ENCODE measurements at places on chromosomes 7 and 10.

DNA sequence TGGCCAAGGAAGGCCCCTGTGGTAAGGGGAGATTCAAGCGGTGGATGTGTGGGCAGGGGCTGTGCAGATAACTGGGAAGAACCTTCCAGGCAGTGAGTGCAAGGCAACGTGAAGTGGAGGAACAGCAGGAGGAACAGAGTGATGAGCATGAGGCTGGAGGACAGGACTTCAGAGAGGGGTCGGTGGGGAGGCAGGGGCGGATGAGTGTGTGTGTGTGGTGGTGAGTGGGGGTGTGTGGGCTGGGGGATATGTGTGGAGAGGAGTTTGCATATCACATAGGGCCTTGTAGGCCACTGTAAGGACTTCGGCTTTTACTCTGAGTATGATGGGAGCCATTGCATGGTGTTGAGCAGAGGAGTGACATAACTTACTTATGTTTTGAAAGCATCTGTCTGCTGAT is 73.8 kb downstream of the SYPL1 start:
- DNase-seq = no peak

DNA sequence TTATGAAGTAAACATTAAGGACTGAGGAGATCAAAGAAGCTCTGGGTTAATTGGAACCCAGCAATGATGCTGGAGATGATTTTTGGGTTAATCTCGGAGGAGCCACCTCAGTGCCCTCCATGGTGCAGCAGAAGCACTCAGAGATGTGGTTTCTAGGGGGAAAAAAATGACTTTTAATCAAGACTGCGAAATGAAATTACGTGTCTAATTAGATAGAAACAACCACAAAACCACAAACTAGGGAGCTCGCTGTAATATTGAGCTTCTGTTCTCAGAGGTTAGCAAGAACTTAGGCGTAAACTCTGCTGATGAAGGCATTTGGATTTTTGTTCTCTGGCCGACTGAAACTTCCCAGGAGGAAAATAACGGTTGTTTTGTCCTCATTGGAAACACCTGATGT is 319.0 kb downstream of the GRID1 start:
- DNase-seq = no peak

DNA sequence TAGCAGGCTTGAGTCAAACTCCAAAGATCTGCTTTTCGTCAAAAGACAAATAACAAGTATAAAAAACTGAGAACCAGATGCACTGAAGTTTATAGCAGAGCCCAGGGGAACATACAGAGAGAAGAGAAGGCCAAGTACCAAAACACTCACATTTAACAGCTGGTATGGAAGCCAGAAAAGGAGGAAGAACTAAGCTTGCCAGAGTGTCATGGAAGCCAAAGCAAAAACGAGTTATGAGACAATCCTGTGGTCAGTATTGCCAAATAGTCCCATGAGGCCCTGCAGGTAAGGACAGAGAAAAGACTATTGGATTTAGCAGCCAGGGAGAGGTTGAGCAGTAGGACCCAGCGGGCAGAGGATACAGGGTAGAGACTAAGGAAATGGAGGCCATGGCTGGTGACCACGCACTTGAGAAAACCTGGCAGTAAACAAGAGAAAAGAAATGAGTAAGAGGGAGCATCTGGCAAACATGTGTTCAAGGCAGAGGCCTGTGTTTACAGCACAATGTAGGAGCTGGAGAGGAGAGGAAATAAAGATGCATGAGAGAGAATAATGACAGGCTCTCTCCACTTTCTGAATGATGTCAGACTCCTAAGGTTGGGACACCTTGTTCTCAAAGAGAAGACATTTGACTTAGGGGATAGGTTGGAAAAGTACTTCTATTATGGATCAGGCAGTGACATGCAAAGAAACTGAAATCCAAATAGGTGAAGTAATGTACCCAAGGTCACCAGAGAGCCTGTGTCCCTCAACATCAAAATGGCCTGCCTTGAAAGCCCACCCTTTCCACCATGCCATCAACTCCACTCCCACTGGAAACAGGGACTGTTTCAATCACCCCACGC is 9.1 kb downstream of the CREB3L2 start:
- no peak for DNase-seq

GRCh38 chr7:36958111-36958733 is 233.9 kb upstream of the AOAH start:
- peak; percentile 51 for DNase-seq

DNA sequence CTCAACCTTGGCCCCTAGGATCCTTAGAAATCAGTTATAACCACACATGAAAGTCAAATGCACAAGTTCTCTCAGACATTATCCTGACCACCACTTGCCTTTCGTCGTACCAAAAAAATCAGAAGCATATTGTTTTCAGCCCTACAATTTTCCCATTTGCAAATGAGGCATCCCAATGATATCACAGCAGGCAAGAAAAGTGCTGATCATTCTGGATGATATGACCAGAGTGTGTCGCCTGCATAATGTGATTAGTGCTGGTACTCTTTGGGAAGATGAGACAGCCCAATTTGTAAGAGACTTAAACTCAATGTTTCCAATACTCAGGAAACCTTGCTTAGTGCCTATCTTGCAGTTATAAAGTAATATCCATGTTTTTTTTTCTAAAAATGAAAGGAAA is 168.0 kb downstream of the SORCS1 start:
- no peak for DNase-seq

- DNase-seq = no peak
Observed at GRCh38 chr7:27119412-27119911, 11.1 kb downstream of the HOXA4 start.

DNA sequence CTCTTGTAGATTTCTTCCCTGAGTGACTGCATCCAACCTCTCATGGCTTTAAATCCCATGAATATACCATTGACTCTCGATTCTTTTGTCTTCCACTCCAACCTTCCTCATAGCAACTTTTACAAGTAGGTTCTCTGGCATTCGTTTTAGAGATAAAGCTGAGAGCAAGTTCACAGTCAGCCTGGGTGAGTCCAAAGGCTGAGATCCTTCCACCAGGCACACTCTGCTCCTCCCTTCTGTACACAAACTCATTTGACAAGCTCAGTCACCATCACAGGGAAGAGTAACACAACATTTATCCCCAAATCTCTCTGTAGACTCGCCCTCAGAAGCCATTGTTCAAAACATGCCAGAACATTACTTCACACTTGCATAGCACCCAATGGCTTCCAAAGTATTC is 10.9 kb downstream of the CTTNBP2 start:
- DNase-seq = no peak

GRCh38 chr7:78018641-78019446 is 220.3 kb downstream of the PHTF2 start:
- DNase-seq = no peak

DNA sequence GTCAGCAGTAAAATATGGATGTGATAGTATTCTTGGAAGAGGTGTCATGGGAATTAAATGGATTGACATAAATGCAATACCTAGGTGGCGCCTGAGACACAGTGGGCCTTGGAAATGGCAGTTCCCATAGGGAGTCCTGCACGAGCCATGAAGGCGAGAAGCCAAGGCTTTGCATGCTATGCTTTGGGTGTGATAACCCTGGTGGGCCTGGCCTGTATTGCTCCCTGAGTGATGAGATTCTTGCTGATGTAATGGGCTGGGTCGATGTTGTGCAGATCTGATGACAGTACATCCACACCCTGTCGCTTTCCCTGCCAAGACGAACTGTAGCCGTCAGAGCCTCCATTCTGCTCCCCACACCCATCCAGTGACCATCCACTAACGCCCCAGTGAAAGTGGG is 46.4 kb downstream of the CREB5 start:
- no peak for DNase-seq

DNA sequence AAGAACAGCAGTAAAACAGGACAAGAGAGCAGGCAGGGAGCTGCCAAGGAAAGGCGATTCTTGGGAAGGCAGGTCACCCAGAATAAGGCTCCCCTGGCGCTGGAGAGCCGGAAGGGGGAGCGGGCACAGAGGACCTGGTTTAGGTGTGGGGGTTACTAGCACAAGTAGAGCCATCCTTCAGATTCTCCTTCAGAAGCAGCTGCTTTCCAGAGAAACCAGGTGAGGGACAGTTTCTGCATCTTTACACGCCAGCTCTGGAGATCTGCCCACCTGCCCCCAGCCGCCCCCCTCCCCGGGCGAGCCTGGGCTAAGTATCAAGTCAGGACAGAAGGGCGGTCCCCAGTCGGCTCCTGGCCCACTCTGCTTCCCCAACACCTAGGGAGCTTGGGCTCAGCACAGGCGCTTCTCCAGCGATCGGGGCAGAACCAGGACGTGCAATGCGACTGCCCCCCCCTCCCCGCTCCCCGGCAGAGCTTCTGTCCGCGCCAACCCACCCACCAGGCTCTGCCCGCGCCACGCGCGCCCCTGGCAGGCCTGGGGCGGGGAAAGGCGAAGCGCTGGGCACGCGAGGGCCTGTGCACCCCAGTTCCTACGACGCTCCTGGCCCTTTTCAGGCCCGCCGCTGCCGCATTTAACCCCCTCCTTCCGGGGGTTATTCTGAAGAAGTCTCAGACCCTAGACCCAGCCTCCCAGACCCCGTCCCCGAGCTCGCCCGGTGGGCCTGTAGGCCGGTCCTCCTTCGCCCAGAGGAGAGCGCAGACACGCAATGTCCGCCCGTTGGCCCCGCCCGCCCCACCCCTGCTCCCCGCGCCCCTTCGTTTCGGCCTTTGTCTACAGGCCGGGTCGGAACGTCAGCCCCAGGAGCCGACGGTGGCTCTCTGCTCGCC is 4.4 kb upstream of the EN2 start:
- DNase-seq = no peak

- no peak for DNase-seq
Observed at GRCh38 chr7:28768577-28769147, 189.5 kb downstream of the TRIL start.

DNA sequence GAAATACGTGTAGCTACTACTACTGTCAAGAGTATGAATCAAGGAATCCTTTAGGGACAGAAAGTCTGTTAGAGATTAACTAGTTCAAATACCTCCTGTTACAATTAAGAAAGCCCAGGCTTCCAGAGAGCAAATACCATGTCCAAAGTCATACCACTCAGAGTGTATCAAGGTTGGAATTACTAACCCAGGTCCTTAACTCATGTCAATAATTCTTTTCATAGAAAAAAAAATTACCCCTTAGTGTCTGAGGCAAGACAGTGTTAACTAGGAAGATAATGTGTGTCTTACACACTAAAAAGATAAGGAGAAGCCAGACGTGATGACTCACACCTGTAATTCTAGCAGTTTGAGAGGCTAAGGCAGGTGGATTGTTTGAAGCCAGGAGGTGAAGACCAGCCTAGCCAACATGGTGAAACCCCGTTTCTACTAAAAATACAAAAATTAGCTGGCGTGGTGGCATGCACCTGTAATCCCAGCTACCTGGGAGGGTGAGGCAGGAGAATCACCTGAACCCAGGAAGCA is 423.4 kb downstream of the SORCS1 start:
- no peak for DNase-seq

DNA sequence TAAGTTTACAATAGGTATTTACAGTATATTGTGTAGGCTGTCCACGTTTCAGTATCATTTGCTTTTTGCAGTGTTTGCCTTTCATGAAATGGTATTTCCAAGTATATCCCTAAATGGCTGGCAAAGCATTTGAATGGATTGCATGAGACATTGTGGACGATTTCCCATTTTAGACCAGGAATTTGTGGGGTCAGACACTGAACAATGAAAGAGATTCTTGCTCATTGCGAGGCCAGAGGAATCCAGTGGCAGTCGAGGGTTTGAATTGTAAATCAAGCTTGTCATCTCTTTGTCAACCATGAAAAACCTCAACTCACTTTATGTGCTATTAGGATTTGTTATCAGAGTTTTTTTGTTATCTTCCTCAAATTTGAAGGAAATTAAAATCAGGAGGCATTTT is 70.8 kb downstream of the CREB5 start:
- no peak for DNase-seq

DNA sequence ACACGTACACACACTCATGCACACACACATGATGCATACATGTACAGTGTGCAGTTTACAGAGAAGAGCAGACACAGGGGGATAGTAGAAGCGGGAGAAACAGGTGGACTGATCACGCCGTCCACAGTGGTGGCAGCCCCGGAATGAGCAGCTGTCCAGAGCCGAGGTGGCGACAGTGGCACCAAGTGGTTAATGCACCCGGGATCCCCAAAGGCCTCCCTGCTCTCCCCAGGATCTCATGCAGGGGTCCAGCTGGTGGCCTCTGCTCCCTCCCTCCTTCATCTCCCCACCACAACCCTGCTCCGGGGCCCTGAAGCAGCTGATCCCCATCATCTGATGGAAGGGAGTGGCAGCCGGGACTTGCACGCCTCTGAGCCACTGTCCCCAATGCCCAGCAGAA is 29.7 kb downstream of the TMEM130 start:
- no peak for DNase-seq

DNA sequence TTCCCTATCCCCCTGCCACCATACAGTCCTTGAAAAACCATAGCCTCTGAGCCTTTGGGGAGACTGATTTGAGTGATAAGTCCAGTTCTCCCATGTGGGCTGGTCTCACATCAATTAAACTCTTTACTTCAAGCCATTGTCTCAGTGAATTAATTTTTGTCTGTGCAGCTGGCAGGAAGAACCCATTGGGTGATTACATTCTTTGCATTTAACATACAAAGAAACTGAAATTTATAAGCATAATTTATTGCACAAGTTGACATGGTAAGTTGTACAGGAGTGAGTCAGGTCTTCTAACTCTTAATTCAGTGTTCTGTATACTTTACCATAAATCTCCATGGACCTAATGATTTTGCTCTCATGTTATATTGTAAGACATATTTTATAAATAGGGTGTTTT is 1613.0 kb upstream of the LRRTM3 start:
- DNase-seq = no peak

- no peak for DNase-seq
Observed at GRCh38 chr7:24299192-24299591, 15.2 kb downstream of the NPY start.

- DNase-seq = no peak
Observed at GRCh38 chr7:136074843-136075242, 97.7 kb upstream of the MTPN start.

DNA sequence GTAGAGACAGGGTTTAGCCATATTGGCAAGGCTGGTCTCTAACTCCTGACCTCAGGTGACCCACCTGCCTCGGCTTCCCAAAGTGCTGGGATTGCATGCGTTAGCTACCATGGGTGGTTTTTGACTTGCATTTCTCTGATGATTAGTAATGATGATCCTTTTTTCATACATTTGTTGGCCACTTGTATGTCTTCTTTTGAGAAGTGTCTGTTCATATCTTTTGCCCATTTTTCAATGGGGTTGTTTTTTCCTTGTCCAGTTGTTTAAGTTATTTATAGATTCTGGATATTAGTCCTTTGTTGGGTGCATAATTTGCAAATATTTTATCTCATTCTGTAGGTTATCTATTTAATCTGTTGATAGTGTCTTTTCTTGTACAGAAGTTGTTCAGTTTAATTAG is 4.3 kb upstream of the OR13A1 start:
- DNase-seq = no peak

GRCh38 chr7:118777308-118777707 is 552.8 kb downstream of the ANKRD7 start:
- no peak for DNase-seq

- no peak for DNase-seq
Observed at GRCh38 chr10:43109671-43110249, 28.5 kb upstream of the CSGALNACT2 start.

- DNase-seq = no peak
Observed at GRCh38 chr10:132048294-132048667, 17.5 kb upstream of the JAKMIP3 start.

Data from NCI-H1417 treated with DMSO at 0.1 percent for 48 hours (cell line).